ENCODE measurements at places on chromosomes 3 and 15.

GRCh38 chr15:42359985-42360384 lies 684 bp downstream of the CAPN3 start:
- no peak for DNase-seq

DNA sequence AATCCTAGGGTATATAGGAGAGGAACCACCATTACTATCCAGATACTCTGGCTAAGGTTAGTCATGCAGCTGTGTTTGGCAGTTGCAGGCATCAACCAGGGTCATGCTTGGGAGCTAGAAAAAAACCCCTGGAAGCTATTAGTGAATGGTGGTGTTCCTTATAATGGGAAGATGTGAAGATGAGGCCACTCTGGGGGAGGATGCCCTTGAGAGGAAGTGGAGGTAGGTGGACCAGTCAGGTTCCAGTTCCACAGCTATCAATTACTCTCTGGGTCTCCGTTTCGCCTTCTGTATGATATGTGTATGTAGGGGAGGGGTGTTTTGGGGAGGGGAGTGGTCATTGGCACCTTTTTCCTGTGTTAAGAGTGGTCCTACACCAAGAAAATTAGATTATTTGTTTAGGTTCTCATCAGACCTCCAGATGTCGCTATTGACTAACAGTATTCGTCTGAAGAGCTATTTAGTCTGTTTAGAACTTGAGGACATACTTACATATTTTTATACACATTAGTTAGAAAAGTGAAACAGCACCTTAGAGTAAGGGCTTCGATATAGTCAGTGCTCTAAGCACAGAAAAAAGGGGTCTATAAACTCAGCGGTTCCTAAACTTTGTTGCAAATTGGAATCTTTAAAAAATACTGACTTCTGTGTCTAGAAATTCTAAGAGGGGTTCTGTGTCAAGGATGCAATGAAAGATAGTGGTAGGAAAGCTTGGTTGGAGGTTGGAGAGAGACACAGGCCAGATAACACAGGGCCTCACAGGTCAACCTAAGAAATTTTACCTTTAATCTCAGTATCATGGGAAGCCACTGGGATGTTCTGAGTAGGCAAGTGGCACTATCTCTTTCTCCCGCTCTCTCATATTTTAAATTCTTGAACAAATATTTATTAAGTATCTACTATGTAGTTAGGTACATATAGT lies 9.1 kb upstream of the HPS3 start:
- no peak for DNase-seq

GRCh38 chr15:70875001-70875782 lies 17.0 kb downstream of the THAP10 start:
- no peak for DNase-seq

DNA sequence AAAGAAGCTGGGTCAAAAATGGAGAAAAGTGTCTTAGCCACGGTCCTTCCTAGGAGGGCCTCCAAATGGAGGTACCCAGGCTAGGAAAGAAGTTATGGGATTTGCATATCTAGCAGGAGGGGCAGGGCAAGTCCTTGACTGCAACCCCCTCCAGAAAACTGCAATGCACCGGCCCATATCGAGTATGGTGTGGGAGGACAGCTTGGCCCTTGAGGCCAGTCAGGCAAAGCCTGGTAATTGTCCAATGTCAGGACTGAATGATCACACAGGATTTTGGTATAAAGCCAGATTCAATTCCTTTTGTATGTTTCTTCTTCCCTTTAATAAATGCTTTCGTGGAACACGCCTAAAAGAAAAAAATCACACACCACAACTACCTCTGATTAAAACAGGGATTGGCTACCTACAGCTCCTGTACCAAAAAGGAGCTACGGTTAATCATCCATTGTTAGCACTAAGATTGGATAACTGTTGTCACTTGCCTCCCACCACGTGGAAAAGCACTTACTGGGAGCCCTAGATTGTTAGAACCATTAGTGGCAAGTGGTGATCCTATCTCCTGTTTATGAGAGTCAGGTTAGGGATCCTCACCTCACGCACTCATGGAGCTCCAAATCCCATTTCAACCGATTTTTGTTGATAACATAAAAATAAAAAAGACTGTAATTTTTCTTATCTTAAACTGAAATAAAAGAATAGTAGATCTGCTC lies 1.2 kb downstream of the ZNF770 start:
- no peak for DNase-seq

DNA sequence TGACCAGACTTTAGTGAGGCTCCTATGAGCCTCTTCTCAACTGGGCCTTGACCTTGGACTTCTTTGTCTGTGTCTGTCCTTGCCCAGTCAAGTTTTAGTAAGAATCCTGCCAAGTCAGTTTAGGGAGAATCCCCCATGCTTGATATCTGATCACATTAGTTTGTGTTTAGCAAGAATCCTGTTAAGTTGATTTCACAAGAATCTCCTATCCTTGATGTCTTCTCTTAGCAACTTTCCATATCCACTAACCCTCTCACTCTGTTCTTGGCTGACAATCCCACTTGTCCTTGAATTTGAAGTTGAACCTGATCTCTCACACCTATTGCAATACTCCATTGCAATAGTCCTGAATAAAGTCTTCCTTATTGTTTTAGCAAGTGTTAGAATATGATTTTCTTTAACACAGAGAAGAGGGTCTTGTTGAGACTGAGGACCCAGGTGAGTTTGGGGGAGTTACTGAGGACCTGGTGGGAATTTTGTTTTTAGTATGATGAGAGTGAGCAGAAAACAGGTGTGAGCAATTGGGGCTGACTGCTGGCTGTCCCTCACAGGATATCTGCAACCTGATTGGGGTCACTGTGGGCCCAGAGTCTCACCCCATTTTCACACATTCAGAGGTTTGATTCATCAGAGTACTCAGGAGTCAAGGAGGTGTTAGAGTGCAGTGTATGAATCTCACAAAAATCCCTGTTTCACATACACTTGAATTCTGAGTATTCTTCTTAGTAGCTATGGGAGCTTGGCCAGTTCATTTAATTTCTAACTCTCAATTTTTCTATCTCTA lies 39.9 kb upstream of the TNFAIP8L3 start:
- DNase-seq = no peak

GRCh38 chr3:154954757-154955156 lies 125.4 kb upstream of the MME start:
- DNase-seq = no peak

DNA sequence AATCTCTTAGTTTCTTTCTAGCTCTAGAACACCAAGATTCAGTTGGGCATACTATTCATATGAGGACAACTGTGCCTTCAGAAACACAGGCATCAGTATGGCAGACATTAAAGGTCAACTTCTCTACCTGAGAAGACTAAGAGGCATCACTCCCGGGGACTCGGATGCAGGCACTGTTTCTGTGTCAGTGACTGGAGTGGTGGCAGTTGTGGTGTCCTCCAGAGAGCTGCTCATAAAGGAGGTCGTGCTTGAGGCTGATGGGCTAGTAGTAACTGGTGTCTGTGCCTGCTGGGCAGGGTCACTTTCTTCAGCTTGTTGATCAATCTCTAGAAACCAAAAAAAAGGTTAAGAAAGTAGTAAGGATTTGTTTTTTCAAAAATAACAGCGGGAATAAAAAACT lies 75.2 kb downstream of the FBXL22 start:
- DNase-seq = no peak

DNA sequence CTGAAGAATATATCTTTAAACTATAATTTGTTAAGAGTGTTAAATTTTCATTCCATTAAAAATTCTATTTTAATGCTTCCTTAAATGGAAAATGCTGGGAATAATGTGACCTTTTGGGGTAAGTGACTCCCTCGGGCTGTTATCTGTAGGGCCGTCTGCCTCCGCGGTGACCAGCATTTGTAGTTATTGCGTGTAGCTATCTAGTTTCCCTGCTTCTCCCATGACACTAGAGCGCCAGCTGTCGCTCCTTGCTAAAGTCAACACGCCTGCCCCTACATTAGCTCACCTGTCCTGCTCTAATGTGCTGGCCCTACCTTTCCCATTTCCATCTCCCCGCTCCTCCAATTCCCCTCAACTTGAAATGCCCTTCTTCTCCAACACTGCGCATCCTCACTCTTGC lies 12.4 kb upstream of the CHRM5 start:
- no peak for DNase-seq

- DNase-seq = no peak
Measured at GRCh38 chr3:122183893-122184590, 574 bp downstream of the CASR start.

DNA sequence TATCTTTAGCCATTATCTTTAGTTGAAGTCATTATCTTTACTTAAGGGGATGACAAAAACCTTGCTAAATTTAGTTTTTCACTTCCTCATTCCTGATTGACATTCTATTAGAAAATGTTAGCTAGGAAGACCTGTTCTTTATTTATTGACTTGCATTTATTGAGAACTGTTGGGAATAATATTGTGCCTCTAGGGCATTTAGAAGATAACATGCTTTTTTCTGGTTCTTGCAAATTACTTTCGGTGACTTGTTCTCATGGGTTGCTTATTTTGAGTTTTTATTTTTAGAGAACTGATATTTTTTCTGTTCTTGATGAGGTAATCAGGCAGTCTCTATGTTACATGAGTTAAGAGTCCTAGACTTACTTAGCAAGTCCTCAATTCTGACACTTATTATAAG lies 48.3 kb upstream of the CTDSPL start:
- no peak for DNase-seq

DNA sequence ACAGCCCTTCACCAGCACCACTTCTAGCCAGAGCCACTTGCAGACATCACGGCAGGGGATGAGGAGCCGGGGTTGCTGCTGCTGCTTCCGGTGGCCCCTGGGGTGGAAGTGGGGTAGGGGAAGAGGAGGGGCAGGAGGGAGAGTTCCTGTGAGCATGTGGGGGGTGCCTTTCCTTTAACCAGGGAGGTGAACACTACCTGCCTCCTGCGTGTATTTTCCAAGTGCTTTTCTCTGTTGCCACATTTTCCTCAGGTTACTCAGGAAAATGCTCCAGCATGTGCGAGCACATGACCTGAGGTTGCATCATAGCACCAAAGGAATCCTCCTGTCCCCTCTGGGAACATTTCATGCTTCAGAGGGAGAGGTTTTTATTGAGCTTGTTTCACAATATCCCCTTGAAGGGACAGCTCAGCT lies 12.2 kb upstream of the SACM1L start:
- DNase-seq = no peak

GRCh38 chr3:177071496-177072156 lies 125.7 kb downstream of the TBL1XR1 start:
- DNase-seq = no peak

DNA sequence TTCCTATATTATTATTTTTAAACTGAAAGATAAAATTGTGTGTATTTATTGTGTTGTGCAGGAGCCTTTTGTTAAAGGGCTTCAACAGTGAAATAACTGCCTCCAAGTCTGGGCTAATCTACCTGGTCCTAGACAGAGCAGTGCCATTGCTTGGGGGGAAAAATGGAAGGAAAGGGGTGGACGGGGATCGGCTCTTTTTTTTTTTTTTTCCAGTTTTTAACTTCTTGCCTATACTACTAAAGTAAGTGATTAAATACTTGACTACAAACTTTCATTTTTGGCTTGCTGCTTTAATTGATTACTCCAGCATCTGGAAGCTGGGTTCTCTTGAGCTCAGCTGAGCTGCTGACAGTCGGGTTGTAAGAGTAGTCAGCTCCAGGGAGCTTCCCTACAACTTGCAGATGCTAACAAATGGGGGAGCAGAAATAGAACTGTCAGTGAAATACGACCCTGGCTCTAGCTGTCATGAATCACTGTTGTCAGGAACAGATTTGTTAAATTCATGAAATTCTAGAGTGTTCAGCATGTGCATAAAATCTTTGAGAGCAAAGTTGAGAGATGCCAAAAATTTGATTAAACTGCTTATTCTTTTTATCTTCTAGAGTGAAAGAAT lies 276.7 kb downstream of the ROBO1 start:
- DNase-seq = no peak

DNA sequence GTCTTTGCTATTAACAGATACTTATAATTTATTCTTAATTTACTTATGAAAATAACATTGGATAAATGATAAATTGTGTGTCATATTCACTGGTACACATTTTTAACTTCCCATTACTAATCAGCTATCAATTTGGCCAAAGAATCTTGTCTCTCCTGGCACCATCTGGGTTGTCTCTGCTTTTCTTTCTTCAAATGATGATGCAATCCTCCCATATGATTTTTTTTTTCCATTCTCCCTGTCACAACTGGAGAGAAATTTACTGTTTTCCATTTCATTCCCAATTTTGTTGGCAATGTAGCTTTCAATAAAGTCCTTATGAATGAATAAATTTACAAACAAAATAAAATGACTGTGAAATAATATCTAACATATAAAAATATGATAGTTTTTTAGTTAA lies 743.7 kb upstream of the EPHA6 start:
- DNase-seq = no peak

GRCh38 chr3:58507356-58508078 lies 15.6 kb downstream of the KCTD6 start:
- DNase-seq = no peak

- no peak for DNase-seq
Measured at GRCh38 chr3:28278918-28279317, 37.5 kb downstream of the CMC1 start.

DNA sequence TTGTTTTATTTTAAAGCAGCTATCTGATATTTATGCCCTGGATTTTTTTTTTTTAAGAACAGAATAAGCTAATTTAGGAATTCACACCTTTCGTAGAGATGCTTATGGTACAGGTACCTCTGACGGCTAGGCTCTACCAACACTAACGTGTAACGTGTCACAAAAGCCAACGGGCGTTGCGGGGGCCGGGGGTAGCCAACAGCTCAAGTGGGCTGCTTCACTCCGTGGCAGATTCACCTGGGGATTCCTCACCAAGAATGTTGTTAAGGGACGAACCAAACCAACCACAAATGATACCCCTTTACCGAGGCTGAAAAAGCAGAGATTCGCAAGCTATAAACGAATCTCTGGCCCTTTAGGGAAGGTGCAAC lies 1.0 kb downstream of the TMCC1 start:
- no peak for DNase-seq

GRCh38 chr3:141080431-141080830 lies 29.3 kb downstream of the SPSB4 start:
- DNase-seq = peak; percentile 12

DNA sequence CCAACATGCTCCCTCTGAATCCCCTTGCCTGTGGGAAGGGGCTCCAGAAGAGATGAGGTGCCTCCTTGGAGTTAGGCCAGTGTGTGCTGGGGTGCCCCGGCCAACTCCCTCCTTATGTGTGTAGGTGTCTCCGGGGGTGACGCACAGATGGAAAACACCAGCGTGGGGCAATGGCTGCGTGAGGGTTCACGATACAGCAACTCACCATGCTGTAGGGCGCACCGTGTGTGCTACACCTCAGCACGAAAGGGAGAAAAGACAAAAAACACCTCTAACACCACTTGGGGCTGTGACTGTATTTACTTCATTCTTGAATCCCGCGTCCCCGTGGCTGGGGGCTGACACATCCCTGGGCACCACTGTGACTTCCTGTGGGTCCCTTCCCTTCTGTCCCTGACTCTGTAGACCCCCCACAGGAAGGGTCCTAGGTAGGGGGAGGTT lies 1.6 kb upstream of the CALML4 start:
- no peak for DNase-seq

DNA sequence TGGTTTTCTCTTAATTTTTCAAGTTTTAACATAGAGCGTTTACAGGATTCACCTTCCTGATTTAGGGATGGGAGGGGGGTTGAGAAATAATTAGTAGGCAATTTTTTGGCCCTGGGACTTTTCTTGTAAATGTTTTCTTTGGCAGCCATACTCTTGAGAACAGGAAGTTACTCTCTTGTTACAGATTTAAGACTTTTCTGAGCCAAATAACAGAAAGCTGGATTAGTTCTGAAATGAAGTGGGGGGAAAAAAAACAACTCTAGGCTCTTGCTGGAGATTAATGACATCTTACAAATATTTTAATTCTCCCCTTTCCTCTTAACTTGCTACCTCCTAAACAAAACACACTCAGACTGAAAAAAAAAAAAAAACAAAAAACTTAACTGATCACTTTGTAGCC lies 13.8 kb upstream of the POLR2M start:
- DNase-seq = no peak

- no peak for DNase-seq
Measured at GRCh38 chr3:184241447-184242296, 7.1 kb downstream of the ALG3 start.
